Right forelimb (tissue), 1 donor: ENCODE measurements at places on chromosomes 1 and 21.

GRCh38 chr1:54028306-54029251 is 10.6 kb upstream of the LDLRAD1 start:
- DNase-seq: no peak

DNA sequence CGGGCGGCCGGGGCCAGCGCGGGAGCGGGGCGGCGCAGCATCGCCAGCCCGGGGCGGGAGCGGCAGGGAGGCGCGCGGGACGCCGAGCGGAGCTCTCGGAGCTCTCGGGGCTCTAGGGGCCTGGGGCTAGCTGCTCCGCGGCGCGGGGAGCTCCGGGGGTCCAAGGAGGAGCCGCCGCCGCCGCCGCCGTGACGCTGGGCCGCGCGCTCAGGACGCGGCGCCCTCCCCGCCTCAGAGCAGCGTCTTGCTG is 147 bp downstream of the CLSTN1 start:
- DNase-seq: no peak

DNA sequence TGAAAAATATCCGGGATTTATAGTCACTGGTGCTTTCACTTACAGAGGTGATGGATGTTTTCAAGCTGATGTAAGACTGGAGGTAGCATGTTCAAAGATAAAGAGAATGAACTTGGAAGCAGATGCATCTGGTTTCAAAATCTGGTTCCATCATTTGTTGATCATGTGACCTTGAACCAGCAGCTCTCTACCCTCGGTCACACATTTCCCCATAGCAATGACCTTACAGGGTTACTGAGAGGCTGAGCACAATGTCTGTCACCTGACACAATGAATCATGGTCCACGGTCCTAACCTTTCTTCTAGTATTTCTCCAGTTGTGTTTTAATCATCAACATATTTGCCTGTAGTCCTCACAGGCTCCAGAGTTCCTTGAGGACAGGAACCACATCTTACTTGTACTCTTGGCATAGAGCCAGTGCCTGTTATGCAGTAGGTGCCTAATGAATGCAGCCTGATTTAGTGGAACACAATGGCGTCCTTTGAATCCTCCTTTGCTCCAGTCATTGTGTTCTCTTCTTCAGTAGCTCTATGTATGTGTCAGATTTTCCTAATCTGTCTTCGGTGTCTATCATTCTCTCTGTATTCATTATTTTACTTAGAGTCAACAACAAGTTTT is 667.3 kb downstream of the PTPRU start:
- no peak for DNase-seq

DNA sequence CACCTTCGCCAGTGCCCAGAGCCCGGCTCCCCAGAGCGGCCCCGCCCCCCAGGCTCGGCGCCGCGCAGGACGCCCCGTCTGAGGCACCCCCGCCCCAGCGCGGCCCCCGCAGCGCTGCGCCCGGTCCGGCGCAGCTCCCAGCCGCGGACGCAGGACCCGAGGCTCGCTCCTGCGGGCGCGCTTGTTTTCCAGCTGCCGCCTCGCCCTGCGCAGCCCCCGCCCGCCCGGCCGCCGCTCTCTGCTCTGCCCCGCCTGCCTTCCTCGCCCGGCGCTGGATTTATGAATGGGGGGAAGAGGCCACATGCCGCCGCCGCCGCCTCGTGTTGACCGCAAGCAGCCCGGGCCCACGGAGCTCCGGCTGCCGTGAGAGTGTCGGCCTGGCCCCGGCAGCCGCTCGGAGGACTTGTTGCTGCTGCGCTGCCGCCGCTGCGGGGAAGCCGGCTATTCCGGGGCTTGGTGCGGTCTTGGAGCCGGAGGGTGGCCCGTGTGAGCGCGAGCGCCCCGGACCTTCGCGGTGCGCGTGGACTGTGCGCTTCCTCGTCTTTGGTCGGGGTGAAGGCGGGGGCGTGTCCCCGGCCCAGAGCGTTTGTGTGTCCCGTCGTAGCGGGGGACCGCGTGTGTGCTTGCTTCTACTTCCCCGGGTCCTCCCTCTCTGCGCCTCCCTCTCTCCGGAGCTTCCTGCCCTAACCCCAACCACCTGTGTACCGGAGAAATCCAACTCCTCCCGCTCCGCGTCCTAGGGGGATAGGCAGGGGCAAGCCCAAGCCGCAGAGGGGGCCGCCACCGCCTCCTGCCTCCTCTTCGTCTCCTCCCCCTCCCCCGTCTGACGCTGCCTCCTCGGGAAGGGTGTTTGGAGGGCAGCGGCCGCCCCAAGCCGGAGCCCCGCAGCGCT is 736 bp downstream of the KCNC4 start:
- DNase-seq: no peak

DNA sequence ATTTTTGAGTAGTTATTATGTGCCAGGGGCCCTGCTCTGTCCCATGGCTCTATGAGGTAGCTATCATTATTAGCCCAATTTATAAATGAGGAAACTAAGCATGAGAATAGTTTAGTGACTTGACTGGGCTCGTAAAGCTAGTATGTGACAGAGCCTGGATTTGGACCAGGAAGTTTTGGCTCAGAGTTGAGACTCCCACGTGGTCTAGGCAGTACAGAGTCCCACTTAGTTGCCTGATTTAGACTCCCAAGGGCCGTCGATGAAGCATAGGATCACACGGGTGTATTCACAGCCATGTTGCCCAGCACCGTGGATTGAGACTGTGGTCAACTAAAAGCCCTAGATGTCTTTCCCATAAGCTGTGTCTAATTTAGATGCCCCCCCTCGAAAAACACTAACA is 81.7 kb downstream of the DDX20 start:
- no peak for DNase-seq
